ENCODE measurements at places on chromosomes 11 and 22.

DNA sequence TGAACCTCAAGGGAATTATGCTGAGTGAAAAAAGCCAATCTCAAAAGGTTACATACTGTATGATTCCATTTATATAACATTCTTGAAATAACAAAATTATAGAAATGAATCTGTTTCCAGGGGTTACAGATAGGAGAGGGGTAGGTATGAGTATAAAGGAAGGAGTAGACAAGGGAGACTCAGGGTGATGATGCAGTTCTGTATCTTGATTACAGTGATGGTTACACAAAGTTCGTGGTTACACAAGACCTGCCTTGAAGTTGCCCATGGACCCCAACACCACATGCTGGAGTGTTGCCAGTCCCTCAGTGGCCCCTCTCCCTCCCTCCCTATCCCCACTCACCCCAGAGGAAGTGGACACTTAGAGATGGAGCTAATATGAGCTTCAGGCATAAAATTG, 20.3 kb downstream of the STK33 start:
- no peak for DNase-seq

- DNase-seq = no peak
Observed at GRCh38 chr22:46515208-46516111, 22.0 kb downstream of the CELSR1 start.

DNA sequence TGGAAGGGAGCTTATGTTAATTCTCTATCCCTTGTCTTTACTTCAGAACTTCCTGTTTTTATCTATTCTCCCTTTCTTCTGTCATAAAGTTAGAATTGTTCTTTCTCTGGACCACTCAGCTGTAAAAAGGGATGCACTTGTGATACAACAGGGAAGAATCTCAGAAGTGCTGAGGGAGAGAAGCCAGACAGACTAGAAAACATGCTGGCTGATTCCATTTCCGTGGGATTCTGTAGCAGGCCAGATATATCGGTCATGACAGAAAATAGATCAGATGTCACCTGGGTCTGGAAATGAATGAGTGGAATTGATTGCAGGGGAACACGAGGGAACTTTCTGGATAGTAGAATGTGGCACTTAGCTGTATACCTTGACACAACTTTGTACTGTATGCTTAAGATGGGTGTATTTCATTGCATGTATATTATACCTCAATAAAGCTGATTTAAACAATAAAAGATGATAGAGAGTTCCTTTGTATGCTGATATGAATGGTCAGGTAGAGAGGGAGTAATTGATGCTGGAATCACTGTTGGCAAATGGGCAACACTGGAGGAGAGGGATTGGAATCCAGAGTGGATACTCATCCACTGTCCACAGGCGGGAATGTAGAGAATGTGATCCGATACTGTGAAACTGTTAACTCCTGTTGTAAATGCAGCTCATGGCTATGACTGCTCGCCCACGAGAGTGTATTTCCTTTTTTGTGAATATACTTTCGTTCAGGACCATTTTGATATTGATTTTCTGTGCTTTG, 59.6 kb downstream of the ATXN10 start:
- DNase-seq = no peak

- DNase-seq = no peak
Observed at GRCh38 chr11:79471071-79471844, 30.4 kb upstream of the TENM4 start.

GRCh38 chr11:79025622-79026021, 415.2 kb downstream of the TENM4 start:
- DNase-seq = no peak

- DNase-seq = no peak
Observed at GRCh38 chr11:42960521-42961088, 351.2 kb upstream of the API5 start.

DNA sequence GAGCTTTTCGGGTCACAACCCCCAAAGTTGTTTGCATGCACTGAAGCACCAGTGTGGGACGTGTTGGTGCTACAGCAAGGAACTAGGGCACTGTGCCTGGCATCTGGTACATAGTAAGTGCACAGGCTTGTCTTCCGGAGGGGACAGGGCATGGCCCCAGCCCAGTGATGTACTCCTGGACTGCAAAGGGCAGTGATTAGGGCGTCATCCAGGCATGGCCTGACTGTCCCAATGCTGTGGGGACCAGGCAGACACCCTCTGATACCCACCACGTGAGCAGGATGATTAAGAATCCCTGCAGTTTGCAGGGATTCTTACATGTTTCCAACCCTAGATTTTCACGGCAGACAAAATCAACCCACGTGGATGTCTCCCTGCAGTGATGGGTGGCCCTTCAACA, 50.0 kb upstream of the RFPL3 start:
- DNase-seq = no peak

GRCh38 chr11:86143087-86144030, 74.5 kb upstream of the PICALM start:
- no peak for DNase-seq

Measured in Calu3 (cell line).